ENCODE measurements at places on chromosomes 2 and 18. TPM values are rescaled to one million over a fixed set of nuclear protein-coding genes. Genes with fewer than 3 reads are reported as not detected.
A peak's percentile ranks its signal among the peaks of the same experiment; 100 is the strongest.

Gene CSRNP3
- 6.4 TPM for total RNA-seq

DNA sequence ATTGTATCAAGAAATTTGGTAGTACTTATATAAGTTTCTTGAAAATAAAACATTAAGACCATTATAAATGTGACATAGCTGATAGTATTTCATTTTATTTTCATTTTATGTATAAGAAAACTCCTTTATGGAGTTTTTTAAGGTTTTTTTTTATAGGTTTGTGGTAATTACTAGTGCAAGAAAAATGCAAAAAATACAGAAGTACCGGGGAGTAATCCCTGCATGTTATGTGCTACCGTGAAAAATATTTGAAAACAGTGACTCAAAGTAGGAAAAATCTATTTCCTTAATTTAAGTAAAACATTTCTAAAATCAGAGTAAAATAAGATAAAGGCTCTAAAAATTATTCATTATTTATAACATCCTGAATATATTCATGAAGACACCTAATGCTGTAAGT is 21.6 kb downstream of the ZSWIM2 start:
- no peaks in the 10 kb centered on the region for H3K27me3 ChIP-seq
- H3K4me1 ChIP-seq: no peaks in the 10 kb centered on the region
- no peak overlapping the region for H3K4me3 ChIP-seq
- H3K36me3 ChIP-seq: no peaks in the 10 kb centered on the region
- H3K27ac ChIP-seq: no peak overlapping the region

- H3K27ac ChIP-seq: peak overlapping the region; percentile 90
- DNase-seq: peak; percentile 9
- H3K4me3 ChIP-seq: no peak overlapping the region
- peaks cover 25% of the 10 kb centered on the region for H3K4me1 ChIP-seq
- no peaks in the 10 kb centered on the region for H3K36me3 ChIP-seq
Measured at GRCh38 chr2:23207871-23208270, 177.1 kb upstream of the KLHL29 start.

- H3K4me3 ChIP-seq: no peak overlapping the region
- H3K27me3 ChIP-seq: no peaks in the 10 kb centered on the region
- no peak for DNase-seq
- no peak overlapping the region for H3K27ac ChIP-seq
- no peaks in the 10 kb centered on the region for H3K36me3 ChIP-seq
Measured at GRCh38 chr2:9656270-9656766, 25.5 kb upstream of the YWHAQ start.

- H3K4me3 ChIP-seq: no peak overlapping the region
- H3K27ac ChIP-seq: no peak overlapping the region
- no peaks in the 10 kb centered on the region for H3K27me3 ChIP-seq
- no peak for DNase-seq
- H3K36me3 ChIP-seq: no peaks in the 10 kb centered on the region
- no peaks in the 10 kb centered on the region for H3K4me1 ChIP-seq
Measured at GRCh38 chr18:57052759-57053158, 94.1 kb upstream of the BOD1L2 start.

Gene CPO
- total RNA-seq: 0.41 TPM

DNA sequence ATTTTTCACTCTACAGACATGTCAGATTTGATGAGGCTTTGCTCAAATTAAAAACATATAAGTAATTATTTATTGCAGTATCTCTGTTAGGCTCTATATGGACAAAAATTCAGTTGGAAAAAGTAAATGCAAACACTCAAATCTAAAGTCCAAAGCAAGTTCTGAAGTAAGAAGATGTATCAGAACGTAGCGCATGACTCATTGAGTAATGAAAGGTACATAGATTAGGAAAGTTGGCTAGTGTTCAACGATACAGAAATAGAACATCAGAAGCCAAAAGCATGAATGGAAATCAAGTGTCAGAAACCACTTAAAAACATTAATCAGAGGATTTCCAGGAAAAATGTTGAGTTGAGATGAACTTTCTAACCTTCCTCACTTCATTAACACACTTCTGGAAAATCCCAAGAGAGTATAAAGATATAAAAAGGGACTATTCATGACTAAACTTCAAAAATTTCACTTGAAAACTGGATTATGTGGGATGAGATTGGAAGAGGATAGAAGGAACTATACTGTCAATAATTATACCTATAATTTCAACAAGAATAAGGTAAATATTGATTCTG is 494.1 kb downstream of the LRRTM4 start:
- H3K4me3 ChIP-seq: no peak overlapping the region
- no peak overlapping the region for H3K27ac ChIP-seq
- H3K36me3 ChIP-seq: no peaks in the 10 kb centered on the region
- DNase-seq: no peak

DNA sequence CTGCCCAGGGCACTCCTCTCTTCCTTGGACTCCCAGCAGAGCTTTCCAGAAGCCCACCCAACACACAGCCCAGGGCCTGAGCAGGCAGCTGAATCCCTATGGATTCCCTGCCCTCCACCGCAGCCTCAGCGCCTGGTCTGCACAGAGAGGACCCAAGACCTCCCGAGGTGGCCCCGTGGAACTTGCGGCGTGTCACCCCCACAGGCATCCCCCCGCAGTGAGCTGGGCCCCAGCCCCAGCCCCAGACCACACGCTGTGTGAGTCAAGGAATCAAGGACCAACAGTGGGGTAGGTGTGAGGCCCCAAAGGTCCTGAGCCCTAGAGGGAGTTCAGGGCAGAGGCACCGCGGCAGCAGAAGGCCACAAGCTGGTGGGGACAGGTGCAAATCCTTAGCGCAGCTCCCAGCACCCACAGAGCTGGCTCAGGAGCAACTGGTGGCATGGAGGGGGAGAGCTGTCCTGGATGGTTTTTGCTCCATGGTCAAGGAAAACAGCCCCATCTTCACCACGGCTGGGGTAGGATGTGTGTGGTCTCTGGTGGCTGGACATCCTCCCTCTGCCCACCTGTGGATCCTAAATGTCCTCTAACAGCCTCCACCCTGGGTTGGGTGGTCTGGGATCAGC is 8.5 kb downstream of the HS6ST1 start:
- H3K27ac ChIP-seq: peak overlapping the region; percentile 64
- H3K27me3 ChIP-seq: no peaks in the 10 kb centered on the region
- H3K36me3 ChIP-seq: no peaks in the 10 kb centered on the region
- no peak overlapping the region for H3K4me3 ChIP-seq
- DNase-seq: no peak
- H3K4me1 ChIP-seq: no peaks in the 10 kb centered on the region

DNA sequence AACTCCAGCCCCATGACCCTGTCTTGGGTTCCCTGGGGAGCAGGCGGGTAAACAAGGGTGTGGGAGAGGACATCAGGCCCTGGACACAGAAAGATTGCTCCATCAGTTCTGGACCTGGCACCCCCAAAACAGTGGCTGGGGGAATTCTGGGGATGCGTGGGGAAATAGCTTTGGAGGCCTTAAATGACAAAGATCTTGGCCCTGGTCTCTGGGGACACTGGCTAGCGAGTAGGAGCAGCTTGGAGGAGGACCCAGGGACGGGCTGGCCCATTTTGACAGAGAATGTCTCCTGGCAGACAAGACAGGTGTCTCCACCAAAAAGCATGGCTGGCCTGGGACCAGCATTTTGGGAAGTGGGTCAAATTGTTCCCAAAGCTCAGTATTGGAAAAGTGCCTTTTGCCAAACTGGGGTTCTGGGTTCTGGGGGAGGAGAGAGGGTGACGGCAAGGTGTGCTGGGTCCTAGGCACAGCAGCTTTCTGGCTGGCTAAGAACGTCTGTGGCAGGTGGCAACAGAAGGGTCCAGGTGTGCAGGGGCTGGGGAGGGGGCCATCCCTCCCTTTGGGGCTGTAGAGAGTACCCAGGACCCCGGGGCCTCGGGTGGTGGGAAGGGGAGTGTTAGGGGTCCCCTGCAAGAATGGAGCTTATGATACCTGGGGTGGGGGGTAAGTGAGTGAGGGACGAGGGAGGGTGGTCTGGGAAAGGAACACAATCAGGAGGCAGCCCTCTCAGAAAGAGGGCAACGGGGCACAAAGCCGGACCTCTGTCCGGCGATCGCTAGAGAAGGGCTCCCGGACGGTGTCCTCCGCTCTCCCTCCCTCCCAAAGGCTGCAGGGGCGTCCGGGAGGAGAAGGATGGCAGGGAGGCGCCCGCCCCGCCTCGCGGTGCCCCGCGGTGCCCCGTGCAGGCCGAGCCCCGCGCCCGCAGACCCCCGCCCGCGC is 556 bp downstream of the CYRIA start:
- peaks cover 7% of the 10 kb centered on the region for H3K4me1 ChIP-seq
- no peak overlapping the region for H3K27ac ChIP-seq
- H3K4me3 ChIP-seq: peak overlapping the region; percentile 39
- no peaks in the 10 kb centered on the region for H3K36me3 ChIP-seq
- H3K27me3 ChIP-seq: no peaks in the 10 kb centered on the region
- no peak for DNase-seq

Gene FBLN7
- total RNA-seq: 4.6 TPM

DNA sequence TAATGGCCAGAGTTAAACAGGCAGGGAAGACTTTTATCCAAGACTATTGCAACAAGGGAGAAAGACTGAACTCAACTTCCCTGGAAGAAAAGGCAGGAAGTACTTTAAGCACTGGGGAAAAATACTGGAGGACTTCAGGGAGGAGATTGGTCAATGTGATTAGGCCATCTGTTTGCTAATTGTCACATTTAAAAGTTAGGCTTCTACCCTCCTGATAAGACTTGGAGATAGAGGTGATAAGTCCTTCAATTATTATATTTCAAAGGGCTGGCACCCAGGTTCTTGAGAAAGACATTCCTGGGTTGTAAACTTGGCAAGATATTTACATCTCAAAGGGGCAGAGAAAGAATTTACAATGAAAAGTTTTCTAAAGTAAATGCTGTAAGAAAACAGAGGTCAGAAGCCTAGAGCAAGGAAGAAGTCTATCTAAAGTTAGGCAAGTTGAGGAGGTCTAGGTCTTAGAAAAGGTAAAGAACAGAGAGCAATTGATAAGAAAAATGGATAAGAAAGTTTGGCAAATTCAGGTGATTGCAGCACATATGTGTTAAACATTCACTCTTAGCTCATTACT is 48.4 kb downstream of the DTNA start:
- no peaks in the 10 kb centered on the region for H3K36me3 ChIP-seq
- no peaks in the 10 kb centered on the region for H3K4me1 ChIP-seq
- no peaks in the 10 kb centered on the region for H3K27me3 ChIP-seq
- no peak overlapping the region for H3K4me3 ChIP-seq

DNA sequence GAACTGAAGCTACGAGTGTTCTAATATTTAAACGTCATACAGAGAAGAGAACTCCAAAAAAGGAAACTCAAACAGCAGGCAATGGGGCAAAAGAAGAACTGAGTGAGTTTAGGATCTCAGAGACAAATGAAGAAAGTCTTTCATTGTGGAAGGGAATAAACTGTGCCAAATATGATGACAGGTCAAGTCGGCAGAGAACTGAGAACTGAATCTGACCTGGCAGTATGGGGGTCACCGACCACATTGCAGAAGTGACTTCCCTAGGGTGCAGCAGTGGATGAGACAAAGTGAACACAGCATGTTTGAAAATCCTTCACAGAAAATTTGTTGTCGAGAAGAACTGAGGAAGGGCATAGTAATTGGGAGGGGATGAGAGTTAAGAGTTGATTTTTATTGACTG is 55.9 kb downstream of the TTC21B start:
- peaks cover 42% of the 10 kb centered on the region for H3K36me3 ChIP-seq
- H3K4me3 ChIP-seq: no peak overlapping the region
- DNase-seq: no peak
- H3K27ac ChIP-seq: no peak overlapping the region
- no peaks in the 10 kb centered on the region for H3K4me1 ChIP-seq

- peaks cover 4% of the 10 kb centered on the region for H3K4me1 ChIP-seq
- no peak within 1 kb of the TSS for H3K4me3 ChIP-seq
- H3K27me3 ChIP-seq: no peaks in the 10 kb centered on the region
- no peaks in the 10 kb centered on the region for H3K36me3 ChIP-seq
- no peak for DNase-seq
Measured at GRCh38 chr2:68365087-68365486, at the start of gene PLEK. Gene PLEK (plus strand): TSS chr2:68365282. CDS start chr2:68365352, 70 bp downstream.

Gene TCF4
- total RNA-seq: 60.3 TPM

DNA sequence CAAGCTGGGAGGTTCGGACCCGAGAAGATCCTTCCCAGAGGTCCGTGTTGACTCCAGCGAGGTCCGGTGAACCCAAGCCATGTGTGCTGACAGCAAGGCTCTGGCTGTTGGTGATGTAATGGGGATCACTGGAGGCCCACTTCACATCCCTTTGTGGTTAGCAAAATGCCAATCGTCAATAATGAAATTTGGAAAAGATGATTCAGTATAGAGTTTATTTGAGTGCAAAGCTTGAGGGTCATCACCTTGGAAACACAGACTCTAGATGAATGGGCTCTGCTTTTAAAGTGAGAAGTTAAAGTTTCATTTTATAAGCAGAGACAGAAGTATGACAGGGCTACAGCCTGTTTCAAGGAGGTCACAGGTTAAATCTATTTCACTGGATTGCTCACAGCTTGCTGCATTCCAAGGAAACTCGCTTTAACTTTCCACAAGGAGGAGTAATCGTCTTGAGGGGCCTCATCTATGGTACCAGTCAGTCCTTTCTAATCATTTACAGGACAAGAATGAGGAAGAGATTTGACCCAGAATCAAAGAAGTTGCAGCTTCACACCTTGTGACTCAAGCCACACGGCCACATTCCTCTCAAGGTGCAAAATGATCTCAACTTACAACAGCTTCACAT is 140.5 kb downstream of the TPO start:
- H3K36me3 ChIP-seq: no peaks in the 10 kb centered on the region
- peaks cover 4% of the 10 kb centered on the region for H3K4me1 ChIP-seq
- DNase-seq: peak; percentile 67
- no peaks in the 10 kb centered on the region for H3K27me3 ChIP-seq

Measured in kidney (tissue), 22 donors.